NCI-H187 treated with DMSO at 0.1 percent for 48 hours (cell line): ENCODE measurements at places on chromosomes 4 and X.

DNA sequence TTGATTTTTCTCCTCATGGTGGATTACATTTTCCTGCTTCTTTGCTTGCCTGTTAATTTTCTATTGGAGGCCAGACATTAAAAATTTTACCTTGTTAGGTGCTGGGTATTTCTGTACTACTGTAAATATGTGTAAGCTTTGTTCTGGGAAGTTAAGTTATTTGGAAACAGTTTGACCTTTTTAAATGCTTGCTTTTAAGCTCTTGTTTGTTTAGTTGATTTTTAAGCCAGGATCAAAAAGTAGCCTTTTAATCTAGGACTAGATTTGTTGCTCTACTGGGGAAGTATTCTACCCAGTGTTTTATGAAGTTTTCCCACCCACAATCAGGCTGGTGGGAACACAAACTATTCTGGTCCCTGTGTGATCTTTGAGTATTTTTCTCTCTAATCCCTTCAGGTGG lies 45.1 kb upstream of the OGT start:
- no peak for DNase-seq

GRCh38 chr4:67292045-67292444 lies 253.3 kb downstream of the CENPC start:
- no peak for DNase-seq

GRCh38 chrX:24241822-24242648 lies 71.8 kb downstream of the SUPT20HL2 start:
- no peak for DNase-seq

DNA sequence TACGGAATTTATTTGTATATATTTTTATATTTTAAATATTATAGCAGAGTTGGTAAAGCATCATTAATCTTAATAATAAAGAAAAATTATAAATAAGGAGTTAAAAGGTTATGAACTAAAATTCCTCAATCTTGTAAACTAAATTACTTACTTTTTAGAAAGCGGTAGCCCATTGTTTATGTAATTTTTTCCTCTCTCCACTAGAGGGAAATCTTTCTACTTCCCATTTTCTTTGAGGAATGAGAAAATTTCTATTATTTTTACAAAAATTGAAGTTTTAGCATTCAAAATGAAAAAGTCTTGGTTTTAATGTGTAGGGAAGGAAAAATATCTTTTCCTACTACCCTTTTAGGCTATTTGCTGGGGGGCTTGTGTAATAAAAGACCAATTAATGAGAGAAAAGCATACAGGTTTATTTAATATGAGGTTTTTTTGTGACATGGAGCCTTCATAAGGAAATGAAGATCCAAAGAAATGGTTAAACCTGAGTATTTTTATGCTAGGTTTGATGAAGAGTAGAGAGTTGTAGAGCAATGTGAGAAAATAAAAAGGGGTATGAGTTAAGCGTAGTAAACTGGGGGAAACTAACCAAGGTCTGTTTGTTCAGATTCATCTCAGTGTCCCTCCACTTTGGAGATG lies 68.7 kb upstream of the ADAD1 start:
- DNase-seq = no peak

DNA sequence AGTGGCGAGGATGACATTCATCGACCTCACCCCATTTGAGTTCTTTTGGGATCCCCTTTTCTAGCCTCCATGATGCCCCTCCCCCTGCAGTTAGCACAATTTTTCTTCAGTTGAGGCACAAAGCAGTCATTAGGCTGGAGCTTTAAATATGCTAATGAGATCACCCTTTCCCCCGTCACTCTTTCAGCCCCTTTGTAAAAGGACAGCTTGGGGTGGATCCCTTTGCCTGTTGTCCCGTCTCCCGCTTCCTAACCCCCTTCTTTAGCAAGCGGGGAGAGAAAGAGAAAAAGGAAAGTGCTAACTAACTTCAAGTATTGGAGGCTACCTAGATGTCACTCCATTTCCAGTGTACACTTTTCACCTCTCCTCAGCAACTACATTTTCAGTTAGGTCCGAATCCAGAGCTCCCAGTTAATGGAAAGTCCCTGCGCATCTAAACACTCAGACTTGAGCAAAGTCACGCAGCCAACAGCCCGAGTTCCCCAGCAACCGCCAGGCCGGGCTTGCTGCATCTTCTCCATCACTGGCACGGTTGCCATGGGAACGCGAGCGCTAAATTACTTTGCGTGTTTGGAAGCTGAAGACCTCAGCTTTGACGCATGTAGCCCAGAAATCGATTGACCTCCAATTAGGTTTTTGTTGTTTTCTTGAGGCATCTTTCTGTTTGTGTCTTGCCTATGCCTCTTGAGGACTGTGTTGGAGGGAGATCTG lies 76.8 kb downstream of the RTL5 start:
- DNase-seq = no peak
